ENCODE measurements at places on chromosomes 4 and X.
A peak's percentile ranks its signal among the peaks of the same experiment; 100 is the strongest.

- DNase-seq, result no peak
Measured at GRCh38 chrX:51874123-51874522, 19.3 kb upstream of the MAGED1 start.

GRCh38 chrX:148540114-148540513 lies 39.7 kb downstream of the AFF2 start:
- no peak for DNase-seq

GRCh38 chr4:95165926-95166524 lies 382.7 kb downstream of the UNC5C start:
- DNase-seq, result no peak

- peak; percentile 69 for DNase-seq
Measured at GRCh38 chrX:154398668-154399526, 720 bp downstream of the RPL10 start.

DNA sequence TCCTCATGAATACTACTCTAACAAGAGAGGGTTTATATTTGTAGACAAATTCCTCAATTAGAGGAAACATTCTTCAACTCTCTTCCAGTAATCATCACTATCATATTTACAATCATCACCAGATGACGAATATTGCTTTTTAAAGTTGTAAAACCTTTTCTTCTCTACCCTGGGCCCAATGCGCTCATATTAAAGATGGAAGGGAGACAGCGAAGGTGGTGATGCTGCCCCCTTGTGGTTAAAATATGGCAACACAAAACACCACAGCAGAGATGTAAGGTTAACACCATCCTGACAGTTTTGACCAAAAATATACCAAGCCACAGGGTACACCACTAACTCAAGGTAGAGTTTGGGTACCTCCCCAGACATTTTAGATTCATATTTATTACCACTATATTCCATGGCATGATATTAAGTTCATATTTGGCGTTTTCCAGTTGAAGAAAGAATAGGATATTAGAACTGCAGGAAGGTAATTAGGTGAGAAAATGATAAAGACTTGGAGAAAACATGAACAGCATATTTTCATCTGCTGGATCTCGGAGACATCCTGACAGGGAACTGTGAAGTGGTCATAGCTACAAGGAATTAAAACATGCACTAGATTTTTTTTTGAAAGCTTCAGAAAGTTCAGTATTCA lies 72.8 kb downstream of the SLC9A7 start:
- DNase-seq, result no peak

Measured in progenitor cell of endocrine pancreas (in vitro differentiated cells).